ENCODE measurements at places on chromosomes 2 and 18.
A peak's percentile ranks its signal among the peaks of the same experiment; 100 is the strongest.

DNA sequence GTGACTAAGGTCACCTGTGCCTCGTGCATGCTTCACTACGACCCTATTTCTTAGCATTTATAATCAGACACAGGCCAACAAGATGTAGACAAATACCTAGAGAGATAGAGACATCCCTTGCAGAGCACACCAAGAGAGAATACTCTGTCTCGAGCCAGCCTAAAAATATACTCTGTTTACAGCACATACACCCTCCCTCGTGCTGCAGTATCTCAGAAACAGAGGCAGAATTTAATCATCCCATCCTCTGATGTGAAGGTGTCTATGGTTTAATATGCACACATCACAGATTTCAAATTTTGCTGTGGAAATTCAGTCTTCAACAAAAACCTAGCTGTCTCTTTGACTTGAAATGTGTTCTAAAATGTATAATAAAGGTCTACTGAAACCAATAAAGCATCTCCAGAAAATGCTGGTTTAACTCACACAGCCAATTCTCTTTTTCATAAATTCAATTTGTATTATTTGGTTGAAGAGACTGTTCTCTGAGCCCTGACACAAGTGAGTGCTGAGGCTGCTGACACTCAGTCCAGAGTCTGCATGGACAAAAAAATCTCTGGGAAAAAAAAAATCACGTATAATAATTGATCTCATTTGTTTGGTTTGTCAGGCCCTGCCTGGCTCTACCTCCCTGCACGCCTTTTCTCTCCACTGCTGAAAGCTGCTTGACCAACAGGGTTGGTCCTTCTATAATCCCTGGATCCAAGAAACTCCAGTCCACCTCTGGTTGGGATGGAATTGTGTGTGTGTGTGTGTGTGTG is 142.0 kb upstream of the FSHR start:
- no peak for DNase-seq

GRCh38 chr2:176638167-176639015 is 369.1 kb downstream of the MTX2 start:
- DNase-seq: peak; percentile 45

- no peak for DNase-seq
These were observed 131.5 kb downstream of the SMAD7 start for GRCh38 chr18:48819276-48819675.

- no peak for DNase-seq
These were observed 292.5 kb downstream of the ALK start for GRCh38 chr2:29628862-29629261.

GRCh38 chr18:34932792-34933466 is 108.3 kb upstream of the MAPRE2 start:
- no peak for DNase-seq

GRCh38 chr18:74541703-74542555 is 7.6 kb downstream of the CNDP1 start:
- no peak for DNase-seq

DNA sequence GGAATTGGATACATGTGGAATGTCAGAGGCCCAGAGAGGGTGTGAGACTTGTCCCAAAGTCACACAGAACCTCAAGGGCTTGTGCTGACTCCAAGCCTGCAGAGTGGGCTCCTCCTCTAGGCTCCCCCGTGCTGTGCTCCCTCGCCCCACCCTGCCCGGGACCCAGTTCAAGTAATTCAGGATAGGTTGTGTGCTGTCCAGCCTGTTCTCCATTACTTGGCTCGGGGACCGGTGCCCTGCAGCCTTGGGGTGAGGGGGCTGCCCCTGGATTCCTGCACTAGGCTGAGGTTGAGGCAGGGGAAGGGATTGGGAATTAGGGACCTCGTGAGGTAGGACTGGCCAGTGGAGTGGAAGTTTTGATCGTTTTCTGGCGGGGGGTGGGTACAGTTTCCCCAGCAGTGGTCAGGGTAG is 2.8 kb downstream of the CTDSP1 start:
- DNase-seq: no peak

DNA sequence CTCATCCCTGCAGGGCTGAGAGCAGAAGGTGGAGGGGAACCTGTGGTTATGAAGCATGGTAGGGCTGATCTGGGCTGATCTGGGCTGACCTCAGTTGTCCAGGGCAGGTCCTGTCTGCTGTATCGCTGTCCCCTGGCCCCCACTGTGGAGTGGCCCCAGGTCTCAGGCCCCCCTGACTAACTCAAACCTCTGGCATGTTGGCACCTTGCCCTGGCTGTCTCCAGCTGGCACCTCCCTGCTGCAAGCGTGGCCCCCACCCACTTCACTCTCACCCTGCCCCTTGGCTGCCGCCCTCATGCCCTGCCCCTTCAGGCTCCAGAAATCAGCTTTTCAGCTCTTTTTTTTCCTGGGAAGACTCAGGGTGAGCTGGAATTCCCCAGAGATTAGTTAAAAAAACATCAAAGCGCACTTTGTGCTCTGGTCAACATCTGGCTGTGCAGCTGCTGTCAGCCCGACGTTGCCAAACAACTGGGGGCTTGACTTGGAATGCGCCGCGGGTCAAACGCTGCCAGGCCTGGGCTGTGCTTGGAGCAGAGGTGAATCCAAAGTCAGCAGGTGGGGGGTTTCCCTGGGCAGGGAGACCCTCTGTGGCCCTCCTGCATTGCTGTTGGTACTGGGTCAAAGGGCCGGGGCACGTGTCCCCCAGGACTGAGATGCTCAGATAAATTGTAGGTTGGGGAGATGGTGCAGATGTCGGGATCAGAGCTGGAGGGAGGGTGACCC is 173.8 kb upstream of the HDAC4 start:
- DNase-seq: no peak

DNA sequence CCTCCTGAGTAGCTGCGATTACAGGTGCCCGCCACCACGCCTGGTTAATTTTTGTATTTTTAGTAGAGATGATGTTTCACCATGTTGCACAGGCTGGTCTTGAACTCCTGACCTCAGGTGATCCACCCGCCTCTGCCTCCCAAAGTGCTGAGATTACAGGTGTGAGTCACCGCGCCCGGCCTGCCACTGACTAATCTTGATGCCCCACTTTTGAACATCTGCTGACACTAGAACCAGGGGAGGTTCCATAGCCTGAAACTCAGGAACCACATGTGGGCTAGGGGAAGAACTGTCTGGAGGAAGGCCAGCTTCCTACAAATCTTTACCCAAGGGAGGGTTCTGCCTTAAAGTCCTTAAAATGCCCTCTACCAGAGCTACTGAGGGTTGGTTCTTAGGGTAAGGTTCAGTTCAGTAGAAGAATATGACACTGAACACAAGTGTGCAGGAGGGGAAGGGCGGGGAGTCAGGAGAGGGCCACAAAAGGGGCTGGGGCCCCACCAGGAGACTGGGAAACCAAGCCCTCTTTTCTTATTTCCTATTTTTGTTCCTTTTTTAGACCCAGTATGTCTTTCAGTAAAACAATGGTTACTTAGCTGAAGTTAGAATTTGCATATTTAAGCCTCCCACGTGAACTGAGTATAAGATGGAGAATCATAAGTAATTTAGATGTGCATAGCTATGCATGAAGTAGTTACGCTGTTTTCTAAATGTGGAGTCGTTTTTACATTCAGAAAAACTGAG is 6.3 kb upstream of the RAB31 start:
- no peak for DNase-seq

DNA sequence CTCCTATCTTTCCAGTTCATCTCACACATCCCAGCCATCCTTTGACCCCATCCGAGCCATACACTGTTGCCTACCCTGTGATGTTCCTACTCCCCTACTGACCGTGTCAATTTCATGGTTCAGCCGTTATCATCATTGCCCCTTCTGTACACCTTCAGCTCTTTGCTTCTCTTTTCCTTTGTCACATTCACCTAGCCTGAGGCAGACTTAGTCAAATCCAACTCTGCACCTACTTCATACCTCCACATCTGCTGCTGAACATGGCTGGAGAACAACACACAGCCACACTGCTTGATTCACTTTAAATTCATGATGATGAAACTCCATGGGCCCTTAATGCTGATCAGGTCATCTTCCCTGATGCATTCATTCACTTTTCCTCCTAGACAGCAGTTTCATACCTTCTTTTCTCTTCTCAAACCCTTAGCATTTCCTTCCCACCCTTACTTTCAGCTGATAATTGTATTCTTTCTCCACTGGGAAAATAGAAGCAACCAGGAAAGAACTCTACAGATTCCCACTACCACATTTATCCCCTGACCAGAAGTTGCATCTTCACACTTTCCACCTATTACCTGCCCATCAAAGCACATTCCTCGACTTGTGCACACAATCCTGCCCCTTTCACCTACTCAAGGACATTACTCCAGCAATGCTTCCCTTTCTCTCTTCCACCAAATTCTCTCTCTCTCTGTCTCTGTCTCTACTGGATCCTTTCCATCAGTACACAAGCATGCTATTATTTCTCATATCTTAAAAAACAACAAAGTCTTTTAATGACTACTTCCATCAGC is 59.6 kb downstream of the PKDCC start:
- DNase-seq: no peak

GRCh38 chr2:13089971-13090370 is 373.2 kb downstream of the TRIB2 start:
- no peak for DNase-seq

DNA sequence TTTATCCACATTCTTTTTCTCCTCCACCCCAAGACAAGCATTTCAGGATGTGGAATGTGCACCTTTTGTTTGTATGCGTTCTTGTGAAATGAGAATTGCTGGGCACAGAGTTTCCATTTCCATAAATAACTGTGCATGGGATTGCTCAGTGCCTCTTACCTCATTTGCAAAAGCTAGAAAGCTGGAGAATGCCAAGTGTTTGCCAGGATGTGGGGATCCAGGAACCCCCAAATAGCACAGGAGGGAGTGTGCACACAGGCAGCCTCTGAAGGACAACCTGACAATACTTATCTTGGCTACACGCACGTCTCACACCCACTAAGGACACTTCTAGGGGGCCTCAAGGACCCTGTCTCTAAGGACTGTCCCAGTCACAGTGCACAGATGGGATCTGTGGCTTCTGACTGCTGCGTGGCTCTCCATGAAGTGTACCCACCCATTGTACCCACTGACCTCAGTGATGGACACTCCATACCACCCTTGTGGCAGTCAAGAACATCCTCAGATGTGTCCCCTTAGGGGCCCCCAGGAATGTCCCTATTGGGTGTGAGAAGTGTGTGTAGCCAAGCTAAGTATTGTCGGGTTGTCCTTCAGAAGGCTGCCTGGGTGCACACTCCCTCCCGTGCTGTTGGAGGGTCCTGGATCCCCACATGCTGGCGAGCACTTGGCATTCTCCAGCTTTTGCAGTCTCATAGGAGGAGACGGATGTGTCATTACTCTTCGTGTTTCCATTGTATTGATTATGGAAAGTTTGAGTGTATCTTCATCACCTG is 38.4 kb downstream of the CAPN13 start:
- no peak for DNase-seq

- no peak for DNase-seq
These were observed 188.7 kb upstream of the HNMT start for GRCh38 chr2:137775529-137775928.

DNA sequence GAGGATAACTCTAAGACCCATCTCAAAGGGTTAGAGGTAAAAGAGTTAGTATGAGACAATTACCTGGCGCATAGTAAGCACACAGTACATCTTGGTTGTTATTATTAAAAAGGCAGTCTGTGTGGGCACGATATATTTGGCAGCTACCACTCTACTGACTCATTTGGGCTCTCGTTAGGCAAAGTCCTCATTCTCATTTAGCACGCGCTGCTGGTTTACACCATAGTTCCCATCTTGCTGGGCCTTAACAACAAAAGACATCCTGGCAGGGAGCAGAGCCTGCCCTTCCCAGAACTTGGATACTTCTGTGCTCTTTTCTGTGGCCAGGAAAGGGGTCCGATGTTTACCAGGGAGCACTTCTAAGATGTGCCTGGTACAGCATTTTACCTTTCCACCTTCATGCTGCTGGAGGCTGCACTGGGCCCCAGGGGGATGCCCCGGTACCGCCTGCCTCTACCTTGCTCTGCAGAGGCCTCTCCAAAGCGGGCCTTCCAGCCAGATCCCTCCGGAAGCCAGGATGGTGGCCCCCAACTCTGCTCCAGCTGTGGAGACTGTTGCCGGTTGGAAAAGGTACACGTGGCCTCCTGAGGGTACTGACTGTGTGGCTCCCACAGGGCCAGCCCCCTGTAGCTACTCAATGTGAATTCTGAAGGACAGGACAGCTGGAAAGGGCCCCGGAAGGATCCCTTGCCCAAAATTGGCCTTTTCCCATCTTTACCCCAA is 15.0 kb downstream of the GLI2 start:
- no peak for DNase-seq

DNA sequence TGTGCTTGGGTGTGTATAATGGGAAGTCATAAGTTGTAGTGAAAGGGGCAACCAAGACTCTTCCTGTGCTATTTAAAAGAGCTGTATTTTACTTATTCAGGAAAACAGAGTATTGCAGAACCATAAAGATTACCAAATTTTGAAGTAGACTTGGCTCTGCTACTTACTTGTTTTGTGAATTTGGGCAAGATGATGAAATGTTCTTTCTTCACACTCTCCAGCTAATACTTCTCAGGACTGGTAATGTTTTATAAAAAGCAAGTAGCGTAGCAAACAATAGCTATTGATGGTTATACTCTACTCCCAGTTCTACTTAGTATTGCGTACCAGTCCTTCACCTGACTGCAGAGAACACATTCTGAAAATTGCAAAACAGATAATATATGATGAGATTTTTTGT is 374.1 kb downstream of the ARHGAP15 start:
- DNase-seq: no peak

GRCh38 chr2:49948091-49948490 is 793.8 kb upstream of the FSHR start:
- DNase-seq: no peak

DNA sequence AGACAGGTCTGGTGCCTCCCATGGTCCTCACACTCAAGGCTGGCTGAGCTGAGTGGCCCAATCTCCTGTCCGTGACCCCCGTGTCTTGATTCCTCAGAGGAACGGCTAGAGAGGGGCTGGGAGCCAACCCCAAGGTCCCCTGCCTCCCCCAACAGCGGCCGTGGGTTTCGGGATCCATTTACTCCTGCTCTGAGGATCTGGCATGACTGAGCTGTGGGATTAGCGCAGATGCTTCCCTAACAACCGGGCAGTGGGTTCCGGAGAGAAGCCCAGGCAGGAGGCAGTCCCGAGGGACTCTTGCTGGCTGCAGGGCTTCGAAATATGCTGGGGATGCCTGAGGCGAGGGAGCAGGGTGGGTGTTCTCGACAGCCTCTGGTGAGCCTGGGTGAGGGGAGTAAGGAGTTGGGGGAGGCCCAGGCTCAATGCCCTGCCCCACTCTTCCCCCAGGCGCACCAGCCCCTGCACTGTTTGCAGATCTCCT is 18.9 kb downstream of the GPR35 start:
- no peak for DNase-seq

- no peak for DNase-seq
These were observed 43.7 kb downstream of the WIPF1 start for GRCh38 chr2:174553811-174554493.

DNA sequence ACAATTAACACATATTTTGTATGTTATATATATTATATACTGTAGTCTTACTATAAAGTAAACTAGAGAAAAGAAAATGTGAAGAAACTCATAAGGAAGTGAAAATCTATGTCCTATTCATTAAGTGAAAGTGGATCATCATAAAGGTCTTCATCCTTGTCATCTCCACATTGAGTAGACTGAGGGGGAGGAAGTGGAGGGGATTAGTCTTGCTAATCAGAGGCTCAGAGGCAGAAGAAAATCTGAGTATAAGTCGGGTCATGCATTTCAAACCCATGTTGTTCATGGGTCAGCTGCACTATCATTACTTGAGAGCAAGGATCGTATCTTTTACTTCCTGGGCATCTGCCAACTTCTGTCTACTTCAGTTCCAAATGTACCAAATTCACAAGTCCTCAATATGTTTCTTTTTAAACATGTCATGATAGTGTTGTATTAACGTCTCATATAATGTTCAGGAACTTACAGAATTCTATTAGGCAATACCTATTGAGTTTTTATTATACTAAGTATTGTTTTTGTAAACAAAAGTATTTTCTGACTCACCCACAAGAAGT is 208.9 kb upstream of the BOD1L2 start:
- no peak for DNase-seq
